Activated CD4-positive, CD25-positive, alpha-beta regulatory T cell (primary cell): ENCODE measurements at places on chromosomes 6 and 20.

GRCh38 chr6:63353286-63353630 is 33.5 kb upstream of the LGSN start:
- DNase-seq: no peak

GRCh38 chr6:33578588-33579011 is 1.5 kb downstream of the BAK1 start:
- no peak for DNase-seq

DNA sequence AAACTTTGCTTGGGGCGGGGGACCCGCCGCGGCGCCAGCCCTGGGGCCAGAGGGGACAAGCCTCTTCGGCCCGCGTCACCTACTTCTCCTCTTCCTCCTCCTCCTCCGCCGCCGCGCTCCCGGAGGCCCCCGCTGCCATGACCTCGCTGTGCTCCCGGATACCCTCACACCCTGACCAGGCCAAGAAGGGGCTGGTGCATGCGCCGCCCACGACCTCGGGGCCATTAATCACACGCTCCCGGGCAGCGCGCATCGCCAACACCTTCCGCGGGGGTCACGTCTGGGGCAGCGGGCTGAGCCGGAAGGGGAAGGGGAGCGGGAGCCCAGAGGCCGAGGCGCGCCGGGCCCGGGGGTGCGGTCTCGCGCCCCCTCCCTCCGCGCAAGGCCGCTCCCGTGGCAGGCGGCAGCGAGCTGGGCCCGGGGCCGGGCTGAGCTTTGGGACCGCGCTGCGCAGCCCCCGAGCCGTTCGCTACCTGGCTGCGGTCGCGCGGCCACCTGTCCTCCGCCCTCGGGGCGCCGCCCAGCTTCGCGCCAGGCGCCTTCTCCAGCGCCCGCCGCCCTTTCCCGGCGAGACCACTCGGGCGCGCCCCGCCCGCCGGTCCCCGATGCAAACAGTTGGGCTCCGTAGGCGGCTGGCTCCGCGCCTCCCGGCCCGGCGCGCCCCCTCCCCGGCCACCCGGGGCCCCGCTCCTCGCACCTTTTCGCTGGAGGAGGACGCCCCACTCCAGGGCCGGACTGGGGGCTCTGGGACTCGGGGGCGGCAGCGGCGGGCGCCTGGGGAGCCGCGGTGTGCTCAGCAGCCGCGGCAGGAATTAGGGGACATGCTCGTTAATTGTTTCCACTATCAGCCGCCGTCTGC is 575 bp upstream of the CNR1 start:
- DNase-seq: no peak

DNA sequence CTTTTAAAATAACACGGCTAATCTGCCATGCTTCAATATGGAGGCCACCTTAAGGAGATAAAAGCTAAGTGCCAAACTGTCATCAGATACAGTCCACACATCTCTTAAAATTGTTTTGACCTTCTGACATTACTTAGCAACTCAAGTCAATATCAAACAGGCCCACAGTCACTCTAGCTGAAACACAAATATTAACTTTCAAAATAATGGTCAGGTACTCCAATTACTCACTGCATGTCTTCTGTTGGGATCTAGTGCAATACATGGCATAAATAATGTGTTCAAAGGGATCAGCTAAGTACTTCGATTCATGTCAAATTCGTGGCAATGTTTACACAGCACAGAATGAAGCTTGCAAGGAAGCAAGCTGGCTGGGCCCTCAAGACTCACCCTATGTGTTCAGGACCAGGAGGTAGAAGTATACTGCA is 133.9 kb upstream of the BEND6 start:
- DNase-seq: no peak

GRCh38 chr20:62536871-62537401 is 61.1 kb upstream of the GATA5 start:
- no peak for DNase-seq

DNA sequence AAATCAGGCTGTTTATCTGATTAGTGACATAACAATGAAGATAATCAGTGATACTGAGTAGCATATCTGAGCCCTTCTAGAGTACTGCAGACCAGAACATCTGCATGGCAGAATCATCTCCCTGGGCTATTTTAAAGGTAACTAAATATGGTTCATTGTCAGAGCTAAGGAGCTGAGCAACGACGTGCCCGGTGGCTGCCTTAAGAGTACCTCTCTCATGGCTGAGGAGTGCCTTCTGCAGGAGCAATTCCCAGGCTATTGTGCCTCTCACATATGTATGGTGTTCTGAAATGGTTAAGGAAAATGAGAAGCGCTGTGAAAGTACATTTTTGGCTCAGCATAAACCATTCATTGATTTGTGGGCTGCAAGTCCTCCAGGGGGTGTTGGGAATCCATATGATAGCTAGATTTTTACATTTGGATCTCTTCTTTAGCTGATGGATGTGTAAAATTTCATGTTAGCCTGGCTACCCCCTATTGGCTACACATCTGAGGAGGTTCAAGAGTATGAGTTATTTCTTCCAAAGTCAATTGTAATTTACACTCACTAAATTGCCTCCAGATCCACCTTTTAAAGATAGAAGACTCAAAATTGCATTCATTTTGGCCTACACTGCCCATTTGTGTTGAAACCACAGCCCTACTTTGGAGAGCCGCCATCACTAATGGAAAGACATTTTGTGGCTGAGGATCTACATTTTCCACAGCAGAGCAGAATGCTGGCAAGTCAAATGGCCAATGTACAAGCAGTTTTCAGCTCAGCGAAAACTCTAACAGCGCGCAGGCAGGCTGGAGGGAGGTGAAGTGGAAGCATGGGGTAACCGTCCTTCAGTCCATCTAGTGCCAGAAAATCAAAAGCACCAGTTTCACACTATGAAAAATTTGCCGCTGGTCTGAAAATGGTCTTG is 198.0 kb downstream of the SIM1 start:
- DNase-seq: no peak

DNA sequence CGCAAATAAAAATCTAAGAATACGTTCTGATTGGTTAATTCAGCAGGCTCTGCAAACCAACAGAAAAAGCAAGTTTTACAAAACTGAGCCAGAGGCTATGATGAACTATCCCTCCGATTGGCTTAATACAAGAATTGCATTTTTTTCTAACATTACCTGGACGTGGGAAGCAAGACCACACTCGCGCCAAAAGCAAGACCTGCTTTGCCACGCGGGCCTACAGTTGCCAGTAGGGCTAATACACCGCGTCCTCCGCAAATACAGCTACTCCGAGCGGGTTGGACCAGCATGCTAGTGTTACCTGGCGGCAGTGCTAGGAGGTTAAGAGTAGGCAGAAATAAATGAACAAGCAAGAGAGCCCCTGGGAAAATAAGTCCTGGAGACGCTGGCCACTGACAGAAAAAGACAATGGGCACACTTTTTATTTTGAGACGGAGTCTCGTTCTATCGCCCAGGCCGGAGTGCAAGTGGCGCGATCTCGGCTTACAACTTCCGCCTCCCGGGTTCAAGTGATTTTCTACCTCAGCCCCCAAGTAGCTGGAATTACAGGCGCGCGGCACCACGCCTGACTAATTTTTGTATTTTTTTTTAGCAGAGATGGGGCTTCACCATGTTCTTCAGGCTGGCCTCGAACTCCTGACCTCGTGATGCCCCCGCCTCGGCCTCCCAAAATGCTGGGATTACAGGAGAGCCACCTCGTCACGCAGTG is 131.9 kb upstream of the BTN3A2 start:
- DNase-seq: no peak
